Globus pallidus (tissue), 1 donor: ENCODE measurements at places on chromosomes 2 and 18.

DNA sequence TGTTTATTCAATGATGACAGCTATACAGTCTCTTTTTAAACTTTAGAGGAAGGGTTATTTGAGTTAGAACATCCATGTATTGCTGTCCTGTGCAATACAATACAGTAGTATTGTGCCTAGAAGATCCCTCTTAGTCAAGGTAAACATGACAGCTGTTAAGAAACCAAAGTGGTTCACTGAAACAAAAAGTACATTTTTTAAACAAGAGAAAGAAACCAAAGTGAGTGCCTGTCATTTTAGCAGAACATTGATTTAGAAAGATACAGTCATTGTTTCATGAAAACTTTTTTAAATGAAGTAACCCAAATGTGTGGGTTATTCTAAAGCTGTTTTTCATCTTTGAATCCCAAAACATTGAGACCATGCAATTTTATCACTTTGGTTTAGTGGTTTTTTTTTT is 15.5 kb downstream of the ITPRID2 start:
- no peak for DNase-seq

DNA sequence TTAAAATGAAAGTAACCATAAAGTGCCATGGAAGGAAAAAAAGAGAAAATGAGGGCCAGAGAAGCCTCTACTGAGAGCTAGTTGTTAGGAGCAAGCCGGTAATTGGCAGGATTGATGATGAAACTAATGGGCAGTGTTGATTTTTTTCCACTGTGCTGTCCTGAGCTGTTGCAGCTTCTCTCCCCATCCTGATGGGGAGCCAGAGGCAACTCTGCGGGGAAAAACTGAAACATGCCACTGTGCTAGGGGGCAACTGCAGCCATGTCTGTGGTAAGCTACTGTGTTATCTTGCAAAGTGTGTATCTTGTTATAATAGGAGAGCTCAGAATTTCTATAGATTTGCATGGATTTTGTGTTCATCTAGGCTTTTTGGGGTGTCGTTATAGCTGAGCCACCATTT is 487.9 kb downstream of the STK39 start:
- no peak for DNase-seq

GRCh38 chr2:110771547-110772382 is 39.4 kb downstream of the ACOXL start:
- DNase-seq: no peak

GRCh38 chr18:77711096-77711495 is 461.4 kb downstream of the GALR1 start:
- no peak for DNase-seq

DNA sequence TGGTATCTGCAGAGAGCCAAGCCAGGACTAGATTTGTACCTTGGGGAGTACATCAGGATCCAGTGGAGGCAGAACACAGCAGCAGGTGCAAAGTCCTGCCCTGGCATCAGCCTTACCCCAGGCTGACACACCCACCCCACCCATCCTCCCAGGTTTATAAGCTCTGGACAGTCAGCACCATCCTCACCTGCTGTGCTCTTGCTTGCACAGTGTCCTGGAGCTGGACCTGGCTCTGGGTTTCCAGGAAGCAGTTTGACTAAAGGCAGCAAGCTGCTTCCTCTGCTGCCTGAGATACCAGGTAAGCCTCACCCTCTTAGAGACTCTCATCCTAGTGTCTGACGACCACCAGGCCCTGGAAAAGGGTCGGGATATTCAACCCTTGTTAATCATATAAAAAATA is at the start of gene SULT1C3:
Gene SULT1C3 (plus strand): TSS at position 183 of the 400 bp plus-strand sequence. CDS start 7,227 bp downstream, outside the sequence.
- DNase-seq: no peak

- DNase-seq: no peak
Observed at GRCh38 chr2:64283006-64283570, 138.9 kb upstream of the PELI1 start.

DNA sequence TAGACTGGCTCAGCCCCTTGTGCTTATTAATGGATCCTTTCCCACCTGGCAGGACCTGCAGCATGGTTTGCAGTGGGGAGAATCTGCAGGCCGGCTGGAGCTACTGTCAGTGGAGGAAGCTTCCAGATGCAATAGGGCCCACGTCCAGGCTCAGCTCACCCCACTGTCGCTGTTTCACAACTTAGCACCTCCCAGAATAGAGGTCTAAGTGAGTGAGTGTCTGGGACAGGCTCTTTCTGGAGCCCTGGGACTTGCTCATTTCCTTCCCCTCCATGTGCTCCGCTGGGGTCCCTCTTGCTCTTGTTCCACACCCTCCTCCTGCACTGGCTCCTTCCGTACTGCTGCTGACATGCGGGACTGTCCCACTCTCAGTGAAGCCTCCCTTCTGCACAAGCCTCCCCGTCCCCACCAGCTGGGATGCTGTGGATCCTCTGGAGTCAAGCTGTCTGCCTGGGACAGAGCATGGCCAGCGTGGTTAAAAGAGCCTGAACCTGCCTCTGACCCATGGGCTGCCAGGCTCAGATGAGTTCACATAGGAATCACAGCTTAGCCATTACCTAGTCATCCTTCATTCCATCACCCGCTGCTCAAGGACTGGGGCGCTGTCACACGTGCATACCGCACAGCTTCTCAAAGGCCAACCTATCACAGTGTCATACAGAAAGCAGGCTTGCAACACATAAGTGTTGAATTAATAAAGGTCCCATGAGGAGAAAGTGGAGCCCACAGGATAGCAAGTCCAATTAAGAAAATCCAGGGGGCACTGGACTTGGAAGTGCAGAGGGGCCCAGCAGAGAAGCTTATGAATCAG is 135.9 kb downstream of the ACKR3 start:
- DNase-seq: no peak

DNA sequence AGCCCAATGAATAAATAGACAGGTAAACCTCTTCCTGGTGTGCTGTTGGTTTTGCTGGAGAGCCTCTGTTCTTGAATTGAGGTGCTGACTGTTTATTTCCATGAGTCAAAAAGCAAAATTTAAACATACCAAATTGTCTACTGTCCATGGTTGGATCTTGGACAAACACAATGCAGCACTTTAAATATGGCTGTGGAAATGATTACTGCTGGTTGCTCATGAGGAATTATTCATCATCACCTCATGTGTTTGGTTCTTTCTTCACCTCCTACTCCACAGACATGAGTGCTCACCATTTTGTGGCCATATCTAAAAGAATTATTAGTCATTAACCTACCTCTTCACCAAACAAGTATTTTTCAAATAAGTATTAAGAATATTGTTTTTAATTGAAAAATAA is 85.3 kb upstream of the GALNT5 start:
- no peak for DNase-seq

DNA sequence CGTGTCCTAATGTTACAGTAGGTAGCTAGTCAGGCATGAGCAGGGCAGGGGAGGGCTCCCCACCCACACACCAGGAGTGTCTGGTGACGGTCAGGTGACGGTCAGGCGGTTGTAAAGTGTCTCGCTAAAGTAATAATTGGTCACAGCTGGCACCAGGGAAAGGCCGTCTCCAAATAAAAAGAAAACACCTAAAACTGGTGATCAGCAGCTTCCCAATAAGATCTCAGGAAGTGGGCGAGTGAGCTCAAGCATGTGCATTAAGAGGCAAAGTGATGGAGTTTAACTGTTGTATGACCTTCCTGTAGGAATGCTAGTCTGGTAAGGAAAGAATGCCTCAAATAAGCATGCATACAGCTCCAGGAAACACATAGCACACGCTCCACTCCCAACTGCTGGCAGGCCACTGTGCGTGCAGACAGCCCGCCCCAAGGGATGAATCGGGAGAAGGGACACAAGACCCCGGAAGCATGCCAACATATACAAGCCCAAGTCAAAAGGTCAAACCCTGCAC is 177.1 kb downstream of the RNF144A start:
- DNase-seq: no peak

GRCh38 chr18:8835521-8835953 is 130.2 kb downstream of the MTCL1 start:
- DNase-seq: no peak

DNA sequence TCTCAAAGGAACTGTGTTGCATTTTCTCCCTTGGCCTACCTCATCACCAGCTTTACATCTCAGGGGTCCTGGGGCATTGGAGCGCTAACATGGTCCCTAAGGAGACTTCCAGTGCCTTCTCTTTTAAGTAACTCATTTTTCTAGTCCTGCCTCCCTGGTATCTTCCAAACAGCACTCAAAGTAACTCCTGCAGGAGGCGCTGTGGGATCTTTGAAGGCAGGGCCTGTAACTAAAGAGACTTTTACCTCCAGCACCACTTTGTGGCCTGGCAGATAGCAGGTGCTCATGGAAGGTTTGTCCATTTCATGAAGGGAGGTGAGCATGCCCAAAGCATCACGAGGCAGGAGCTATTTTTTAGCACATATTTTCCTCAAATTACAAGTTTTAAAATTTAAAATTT is 411.0 kb upstream of the GYPC start:
- DNase-seq: peak; percentile 15

DNA sequence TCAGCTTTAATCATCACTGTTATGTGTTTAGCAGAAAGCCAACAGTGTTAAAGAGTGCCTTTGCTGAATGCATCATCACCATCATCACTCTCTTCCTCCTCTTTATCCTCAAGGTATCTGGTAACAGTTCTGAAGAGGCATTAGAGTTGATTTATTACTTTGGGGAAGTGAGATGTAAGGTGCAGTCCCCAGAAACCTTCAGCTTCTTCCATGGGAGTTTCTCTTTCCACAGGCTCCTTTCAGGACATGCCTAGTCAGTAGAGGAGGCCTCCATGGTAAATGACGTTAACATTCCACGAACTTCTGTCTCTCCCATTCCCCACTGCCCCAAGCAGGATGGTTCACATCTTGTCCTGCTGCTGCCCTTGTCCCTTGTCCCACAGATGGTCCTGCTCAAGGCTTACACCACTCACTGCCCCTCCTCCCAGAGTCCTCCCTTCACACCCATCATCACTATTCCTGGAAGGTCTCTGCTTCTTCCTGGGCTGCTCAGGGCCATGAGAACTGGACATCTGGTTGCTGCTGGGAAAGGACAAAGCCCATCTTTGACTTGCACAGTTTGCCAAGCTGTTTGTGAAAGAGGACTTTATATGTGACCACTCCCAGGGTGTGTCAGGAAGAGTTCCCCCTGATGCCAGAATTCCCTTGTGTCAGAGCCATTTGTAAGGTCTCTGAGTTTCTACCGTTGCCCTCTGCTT is 5.3 kb upstream of the REG1A start:
- no peak for DNase-seq

DNA sequence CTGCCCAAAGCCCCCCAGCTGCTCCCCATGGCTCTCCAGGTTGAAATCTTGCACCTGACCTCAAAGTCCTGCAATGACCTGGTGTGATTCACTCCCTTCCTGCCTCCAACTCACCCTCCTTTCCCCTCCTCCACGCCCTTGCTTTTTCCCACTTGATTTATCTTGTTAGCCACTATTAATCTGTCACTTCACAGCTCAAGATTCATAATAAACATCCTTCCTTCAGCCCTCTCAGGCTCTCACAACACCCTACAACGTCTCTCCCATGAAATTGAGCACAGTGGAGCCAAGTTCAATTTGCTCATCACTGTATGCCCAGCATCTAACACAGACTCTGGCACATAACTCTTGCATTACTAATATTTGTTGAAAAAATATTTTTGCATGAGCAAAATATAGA is 85.6 kb upstream of the SLC35G4 start:
- no peak for DNase-seq

DNA sequence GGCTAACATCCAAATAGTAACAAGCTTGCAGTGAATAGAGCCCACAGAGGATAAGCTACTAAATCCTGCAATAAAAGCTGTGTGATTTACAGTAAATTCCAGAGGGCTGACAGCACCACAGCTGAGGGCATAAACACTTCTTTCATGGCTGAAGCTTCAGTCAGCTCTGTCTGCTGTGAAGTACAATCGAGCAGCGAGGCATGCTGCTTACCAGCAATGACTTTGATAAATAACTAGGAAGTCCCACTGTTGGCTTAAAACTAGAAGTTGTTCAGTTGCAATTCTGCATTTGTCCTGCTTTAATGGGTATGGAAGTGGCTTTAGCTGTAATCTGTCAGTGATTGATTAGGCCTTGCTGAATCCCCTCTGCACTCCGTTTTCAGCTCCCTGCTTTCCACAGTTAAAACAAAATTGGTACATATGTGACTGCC is 65.2 kb upstream of the FIGN start:
- DNase-seq: peak; percentile 29

DNA sequence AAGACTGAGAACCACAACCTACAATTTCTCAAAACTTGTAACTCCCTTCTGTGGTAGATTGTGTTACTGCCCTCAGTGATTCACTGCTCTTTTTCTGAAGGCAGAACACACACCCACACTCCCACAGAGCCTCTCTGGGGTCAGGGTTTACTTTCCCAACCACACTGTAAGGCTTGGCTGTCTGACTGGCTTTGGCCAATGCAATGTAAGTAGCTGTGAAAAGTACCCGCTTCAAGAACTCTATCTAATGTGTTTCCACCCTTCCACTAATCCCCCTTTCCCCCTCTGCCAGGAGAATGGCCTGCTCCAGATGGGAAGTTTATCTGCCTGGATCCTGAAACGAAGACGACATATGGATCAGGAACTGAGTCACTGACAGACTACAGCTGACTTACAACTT is 222.7 kb downstream of the CDH2 start:
- DNase-seq: no peak

GRCh38 chr2:64189586-64189985 is 45.4 kb upstream of the PELI1 start:
- no peak for DNase-seq

- DNase-seq: no peak
Observed at GRCh38 chr2:189150033-189150432, 29.5 kb downstream of the COL5A2 start.

- DNase-seq: peak; percentile 54
Observed at GRCh38 chr2:159230145-159230877, 56.2 kb downstream of the WDSUB1 start.

DNA sequence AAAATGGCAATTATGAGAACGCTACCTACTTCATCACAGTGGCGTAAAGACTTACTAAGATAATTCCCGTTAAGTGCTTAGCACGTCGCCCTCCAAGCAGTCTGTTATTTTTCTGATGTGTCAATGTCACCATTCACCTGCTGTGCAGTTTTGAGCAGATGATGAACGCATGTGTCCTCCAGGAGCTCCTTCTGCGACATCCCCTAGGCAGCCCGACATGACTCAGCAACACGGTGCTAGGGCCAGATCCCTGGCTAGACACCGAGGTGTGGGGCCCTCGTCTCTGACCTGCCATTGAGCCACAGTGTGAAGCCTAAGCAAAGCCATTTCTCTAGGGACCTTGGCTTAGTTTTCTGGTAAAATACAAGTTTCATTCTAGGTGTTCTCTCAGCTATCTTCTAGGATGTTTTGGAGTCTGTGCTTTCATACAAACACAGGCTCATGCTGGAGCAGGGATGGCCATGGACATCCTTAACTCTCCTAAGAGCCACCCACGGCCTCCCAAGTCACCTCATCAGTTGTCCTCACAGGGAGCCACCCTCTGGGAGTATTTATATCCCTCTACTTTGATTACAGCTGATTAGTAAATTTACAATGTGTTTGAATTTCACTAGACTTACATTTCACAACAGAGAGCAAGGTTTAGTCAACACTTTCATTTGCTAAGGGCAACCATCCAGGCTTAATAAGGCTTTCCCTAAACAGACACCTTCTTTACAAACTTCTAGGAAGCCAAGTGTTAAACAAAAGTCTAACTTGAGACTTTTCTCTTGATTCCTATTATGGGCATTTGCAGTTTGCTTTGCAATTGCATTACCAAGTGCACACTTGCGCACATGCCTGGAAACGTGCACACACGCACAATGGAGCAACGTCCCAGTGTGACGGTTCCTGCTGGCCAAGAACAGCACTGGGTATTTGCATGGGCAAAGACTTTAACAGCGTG is 376.8 kb upstream of the ID2 start:
- no peak for DNase-seq
